SK-N-MC (cell line): ENCODE measurements at places on chromosomes 7 and 10.

DNA sequence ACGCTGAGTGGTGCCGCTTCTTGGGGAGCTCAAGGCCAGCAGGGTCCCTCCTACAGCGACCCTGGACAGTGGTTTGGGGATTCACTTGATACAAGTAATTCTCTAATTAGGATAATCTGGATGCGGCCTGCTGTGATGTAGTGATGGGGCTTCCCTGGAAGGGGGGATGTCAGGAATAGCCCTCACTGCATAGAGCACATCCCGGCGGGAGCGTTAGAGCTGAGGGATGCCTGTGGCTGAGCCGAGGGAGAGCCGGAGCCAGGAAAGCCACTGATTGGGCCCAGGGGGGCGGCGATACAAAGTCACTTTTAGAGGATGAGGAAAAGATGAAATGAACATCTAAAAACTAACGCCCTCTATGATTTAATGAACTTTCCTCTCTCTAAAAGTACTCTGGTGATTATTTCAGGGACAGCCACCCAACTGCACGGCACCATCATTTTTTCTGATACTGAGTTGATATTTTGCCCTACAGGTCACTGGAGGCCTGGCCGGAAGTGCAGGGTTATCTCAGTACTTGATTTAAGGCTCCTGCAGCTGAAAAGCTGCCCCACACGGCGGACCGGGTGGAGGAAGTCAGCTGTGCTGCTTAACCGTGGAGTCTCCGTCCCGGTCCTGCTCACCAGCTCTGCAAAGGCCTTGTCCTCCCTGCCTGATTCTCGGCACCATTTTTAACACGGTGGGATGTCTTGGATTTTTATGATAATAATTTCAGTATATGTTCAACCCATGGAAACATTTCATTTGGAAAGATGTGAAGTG, 518.8 kb downstream of the DNAJB6 start:
- no peak for DNase-seq

DNA sequence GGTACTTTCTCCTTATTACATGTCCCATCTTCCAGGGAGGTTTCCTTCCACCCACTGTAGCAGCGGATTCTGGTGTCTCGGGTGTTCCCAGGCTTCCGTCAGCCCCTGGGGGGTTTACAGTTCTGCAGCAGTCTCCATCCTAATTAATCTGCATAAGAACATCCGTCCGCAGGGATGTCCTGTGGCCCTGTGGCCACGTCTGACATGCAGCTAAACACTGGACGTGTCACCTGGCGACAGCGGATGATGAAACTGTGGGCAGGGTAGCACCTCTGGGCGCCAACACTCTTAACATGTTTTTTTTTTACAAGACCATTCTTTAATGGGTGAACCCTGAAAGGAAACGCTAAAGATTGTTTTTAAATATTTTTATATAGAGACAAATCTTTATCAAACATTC, 58.2 kb downstream of the DIP2C start:
- DNase-seq: no peak

GRCh38 chr7:10474048-10474447, 499.6 kb upstream of the PHF14 start:
- DNase-seq: no peak

GRCh38 chr7:47360301-47360900, 221.5 kb downstream of the TNS3 start:
- no peak for DNase-seq

- DNase-seq: no peak
Measured at GRCh38 chr10:86266446-86267242, 100.0 kb downstream of the GRID1 start.

DNA sequence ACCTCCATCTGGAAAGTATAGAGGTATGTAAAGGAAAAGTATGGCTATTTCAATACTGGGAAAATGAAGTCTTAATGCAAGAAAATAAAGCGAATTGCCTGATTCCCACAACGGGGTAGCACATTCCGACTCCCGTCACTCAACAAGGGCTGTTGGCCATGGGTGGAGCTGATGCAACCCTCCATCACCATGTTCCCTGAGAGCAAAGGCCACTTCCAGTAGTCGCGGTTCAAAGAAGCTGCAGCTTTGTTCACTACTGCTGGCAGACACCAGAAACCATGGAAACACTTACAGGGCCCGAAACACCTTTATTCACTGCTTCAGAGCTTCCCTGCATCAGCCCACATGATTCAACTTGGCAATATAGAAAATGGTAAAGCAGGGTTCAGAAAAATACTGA, 44.0 kb downstream of the TMEM26 start:
- DNase-seq: no peak

DNA sequence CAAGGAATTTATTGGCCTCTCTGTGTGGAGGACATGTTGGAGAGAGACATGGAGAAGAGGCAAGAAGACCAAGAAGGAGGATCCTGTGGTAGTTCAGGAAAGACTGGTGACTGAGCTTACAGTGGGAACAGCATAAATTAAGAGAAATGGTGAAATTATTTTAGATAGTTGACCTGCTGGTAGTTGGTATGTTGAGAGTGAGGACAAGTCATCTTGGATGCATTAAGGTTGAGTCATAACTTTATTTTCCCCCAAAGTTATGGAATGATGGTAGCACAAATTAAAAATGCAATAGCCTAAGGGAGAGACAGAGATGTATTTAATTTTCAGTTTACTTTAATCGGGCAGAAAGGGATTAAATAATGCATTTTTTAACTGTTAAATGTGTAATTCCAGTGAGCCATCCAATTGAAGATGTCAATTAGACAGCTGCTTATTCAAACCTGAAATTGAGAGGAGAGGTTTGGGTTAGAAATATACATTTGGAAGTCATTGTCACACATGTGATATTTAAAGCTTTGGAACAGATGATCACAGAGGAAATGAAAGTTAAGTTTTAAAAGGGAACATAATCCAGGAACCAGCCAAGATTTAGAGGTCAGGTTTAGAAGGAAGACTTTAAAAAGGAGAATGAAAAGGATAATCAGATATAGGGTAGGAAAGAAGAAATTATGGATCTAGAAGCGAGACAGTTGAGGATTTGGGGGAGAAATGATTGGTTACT, 80.6 kb downstream of the DGKB start:
- no peak for DNase-seq

DNA sequence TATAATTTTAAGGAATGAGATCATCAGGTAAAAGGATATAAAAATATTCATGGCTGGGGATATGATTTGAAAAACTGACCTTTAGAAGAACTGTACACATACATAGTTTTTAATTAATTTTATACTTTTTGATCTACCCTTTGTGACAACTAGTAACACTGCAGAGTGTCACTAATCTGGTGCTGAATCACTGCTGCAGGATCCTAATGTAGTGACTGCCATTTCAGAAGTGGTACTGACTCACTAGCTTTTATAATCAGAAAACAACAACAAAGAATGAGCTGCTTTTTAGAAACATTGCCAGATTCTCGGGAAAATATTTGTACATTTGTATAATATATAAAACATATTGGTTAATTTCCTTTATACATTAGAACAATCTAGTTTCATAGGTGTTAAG, 110.4 kb downstream of the HIPK2 start:
- DNase-seq: no peak

DNA sequence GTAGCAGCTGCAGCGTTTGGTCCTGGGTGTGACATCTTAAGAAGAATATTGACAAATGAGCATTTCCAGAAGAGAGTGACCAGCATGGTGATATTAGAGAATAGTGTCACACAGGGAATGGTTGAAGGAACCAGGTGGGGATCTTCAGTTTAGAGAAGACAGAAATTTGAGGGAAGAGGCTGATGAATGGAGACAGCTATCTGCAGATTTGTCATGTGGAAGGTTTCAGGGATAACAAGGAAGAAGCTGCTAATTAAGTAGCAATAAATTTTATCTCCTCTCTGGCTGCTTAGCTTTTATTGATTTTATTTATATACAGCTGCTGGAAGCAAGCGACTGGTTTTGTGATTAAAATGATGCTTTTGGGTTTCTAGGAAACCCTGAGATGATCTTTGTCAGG, 26.0 kb downstream of the SDK1 start:
- no peak for DNase-seq
